ENCODE measurements at places on chromosomes 16 and 17. TPM values are rescaled to one million over a fixed set of nuclear protein-coding genes. Genes with fewer than 3 reads are reported as not detected.

Gene KRTAP3-2
- total RNA-seq = not detected

Gene C16orf95
- 1.9 TPM for total RNA-seq

Gene PVALEF
- not detected for total RNA-seq

Gene KCNJ2
- total RNA-seq = 2.8 TPM

Gene LYRM1
- total RNA-seq = 43.3 TPM

Gene MARCHF10
- total RNA-seq = 0.24 TPM

Gene DPEP2
- not detected for total RNA-seq

Gene CCL14
- total RNA-seq = not detected

Gene OTOA
- not detected for total RNA-seq

Gene GAS7
- total RNA-seq = 64.2 TPM

Gene TVP23A
- total RNA-seq = 0.08 TPM

Gene TBC1D28
- not detected for total RNA-seq

Gene PSMD3
- total RNA-seq = 192 TPM

Gene KIF19
- not detected for total RNA-seq

Gene NAA60
- 15.4 TPM for total RNA-seq

Gene MYH2
- not detected for total RNA-seq

Gene CCL3
- not detected for total RNA-seq

Gene NPIPB6
- 2.0 TPM for total RNA-seq

Gene WFIKKN1
- 0.04 TPM for total RNA-seq
